ENCODE measurements at places on chromosomes 11 and 22. TPM values are rescaled to one million over a fixed set of nuclear protein-coding genes. Genes with fewer than 3 reads are reported as not detected.

- H3K27ac ChIP-seq: no peak overlapping the region
- H3K27me3 ChIP-seq: peaks cover 29% of the 10 kb centered on the region
- no peak overlapping the region for H3K4me3 ChIP-seq
- no peak for DNase-seq
- H3K4me1 ChIP-seq: peaks cover 15% of the 10 kb centered on the region
Observed at GRCh38 chr22:37431366-37431765, 4.1 kb upstream of the ELFN2 start.

DNA sequence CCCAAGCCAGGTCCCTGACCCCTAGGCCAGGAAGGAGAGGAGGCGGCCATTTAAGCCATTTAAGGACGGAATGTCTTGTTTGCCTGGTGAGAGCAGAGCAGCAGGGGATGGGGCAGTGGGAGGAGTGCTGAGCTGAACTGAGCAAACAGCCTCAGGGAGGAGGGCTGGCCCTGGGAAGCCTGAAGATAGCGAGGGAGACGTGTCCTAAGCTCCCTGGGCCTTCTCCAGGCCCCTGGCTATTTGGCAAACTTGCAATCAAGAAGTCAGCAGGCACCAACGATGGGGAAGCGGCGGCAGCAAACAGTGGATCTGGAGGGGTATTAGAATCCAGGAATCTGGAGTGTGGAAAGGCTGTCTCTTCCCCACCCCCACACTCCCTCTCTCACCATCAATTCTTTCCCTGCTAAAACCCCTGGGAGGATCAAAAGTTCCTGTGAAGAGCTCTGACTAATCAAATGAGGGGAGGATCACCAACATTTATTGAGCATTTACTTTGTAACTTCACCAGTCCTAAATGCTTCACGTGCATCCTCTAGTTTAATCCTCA, 8.8 kb downstream of the BCL9L start:
- H3K27me3 ChIP-seq: no peaks in the 10 kb centered on the region
- H3K27ac ChIP-seq: peak overlapping the region; percentile 94

DNA sequence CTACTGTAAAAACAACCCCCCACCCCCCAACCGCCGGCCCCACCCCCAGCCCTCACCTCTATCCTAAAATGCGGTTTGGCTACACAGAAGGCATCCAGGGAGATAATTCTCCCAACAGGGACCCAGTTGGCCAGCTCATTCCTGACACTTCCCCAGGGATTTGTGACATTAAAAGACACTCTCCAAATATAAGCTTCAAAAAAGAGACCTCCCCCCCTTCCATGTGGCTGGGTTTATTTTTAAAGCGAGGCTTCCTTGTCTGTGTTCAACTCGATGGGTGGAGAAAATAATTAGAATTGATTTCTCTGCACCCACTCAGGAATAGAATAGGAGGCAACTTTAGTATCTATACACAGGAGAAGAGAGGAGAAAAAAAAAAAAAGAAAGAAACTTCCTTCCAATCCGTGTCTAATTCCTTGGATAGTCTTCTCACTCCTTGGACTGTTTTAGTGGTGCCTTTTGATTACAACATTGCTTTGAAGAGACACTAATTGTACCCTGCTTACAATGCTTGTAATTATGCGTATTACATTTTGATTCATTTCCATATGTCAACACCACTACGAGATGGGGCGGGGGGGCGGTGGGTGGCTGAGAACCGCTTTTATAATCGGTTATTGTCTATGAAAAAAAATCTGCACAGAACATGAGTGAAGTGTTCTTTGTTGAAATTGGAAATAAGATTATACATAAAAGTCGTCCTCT, 500.4 kb downstream of the MIAT start:
- H3K36me3 ChIP-seq: no peaks in the 10 kb centered on the region
- H3K4me1 ChIP-seq: no peaks in the 10 kb centered on the region
- H3K4me3 ChIP-seq: no peak overlapping the region
- H3K27me3 ChIP-seq: no peaks in the 10 kb centered on the region

The RAB38 gene
- total RNA-seq: 4.0 TPM

The EXPH5 gene
- total RNA-seq: 1.5 TPM

The CBLIF gene
- not detected for total RNA-seq

Data from natural killer cell (primary cell).